MV-4-11 (cell line): ENCODE measurements at places on chromosomes 6 and 20.
A peak's percentile ranks its signal among the peaks of the same experiment; 100 is the strongest.

DNA sequence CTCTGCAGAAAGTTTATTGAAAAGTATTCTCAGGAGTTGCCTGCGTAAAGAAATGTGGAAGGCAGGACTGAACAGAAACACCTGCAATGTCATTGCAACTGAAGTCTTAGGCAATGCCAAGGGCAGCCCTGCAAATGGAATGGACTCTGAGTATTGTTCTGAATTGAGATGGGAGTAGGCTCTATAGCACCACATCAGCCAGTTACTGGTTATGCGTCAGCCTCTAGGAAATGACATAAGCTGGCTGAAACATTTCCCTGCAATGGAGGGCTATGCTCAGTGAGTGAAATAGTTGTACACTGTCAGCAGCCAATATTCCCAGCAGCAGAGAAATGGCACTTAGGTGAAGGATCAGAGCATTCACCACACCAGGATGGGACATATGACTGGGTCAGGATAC lies 13.8 kb upstream of the GJE1 start:
- no peak for DNase-seq

DNA sequence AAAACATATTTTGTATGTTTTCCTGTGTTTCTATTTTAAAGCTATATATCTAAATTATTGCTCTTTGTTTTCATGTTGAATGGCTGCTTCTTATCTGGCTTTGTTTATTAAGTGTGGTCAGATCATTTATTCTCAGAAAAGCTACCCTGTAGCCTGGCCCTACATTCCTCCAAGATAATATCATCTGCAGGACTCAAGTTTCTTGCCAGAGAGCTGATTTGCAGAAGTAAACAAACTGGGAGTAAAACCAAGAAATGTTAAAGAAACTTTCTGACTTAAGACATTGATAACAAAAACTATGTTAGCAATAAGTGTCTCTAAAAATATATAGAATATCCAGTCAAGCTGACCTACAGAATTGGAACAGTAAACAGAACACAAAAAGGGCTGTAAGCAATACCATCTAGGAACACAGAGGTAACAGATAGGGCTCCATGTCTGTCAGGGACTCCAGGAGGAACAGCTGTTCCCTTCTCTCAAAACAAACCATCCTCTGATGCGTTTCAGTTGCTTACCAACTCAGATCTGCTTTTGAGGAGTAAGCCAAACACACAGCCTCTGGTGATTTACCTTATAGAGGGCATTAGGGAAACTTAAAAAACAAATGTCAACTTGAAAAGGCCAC lies 17.5 kb upstream of the CEP85L start:
- DNase-seq: no peak

- DNase-seq: no peak
Observed at GRCh38 chr6:12449447-12449846, 159.3 kb downstream of the EDN1 start.

GRCh38 chr6:105646391-105646867 lies 243.5 kb upstream of the PREP start:
- DNase-seq: peak; percentile 49

- DNase-seq: no peak
Observed at GRCh38 chr20:39109933-39110818, 148.0 kb downstream of the DHX35 start.

- no peak for DNase-seq
Observed at GRCh38 chr20:1517010-1517409, 25.8 kb upstream of the SIRPB2 start.

DNA sequence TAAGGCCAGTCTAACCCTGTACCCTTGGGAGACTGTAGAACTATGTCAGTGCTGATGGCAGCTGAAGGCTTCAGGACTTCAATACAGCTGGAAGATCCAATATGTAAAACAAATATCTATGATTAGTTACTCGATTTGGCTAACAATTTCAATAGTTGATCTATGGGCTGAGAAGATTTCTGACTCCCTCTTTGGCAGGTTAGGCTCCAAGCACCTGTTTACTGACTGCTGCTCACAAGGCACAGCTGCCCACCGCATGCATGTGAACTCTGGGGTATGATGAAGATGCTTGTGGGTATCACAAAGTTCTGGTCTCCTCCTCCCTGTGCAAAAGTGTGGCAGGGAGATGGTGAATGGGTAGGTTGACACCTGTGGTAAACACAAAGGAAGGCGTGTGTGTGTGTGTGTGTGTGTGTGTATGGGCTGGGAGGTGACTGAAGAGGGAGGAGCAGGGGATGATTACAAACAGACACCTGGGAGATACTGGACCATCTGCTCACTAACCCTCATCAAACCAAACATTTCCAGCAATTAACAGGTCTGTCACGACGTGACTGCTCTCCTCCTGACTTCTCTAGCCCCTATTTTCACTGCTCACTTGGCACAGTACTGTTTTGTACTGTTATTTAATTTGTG lies 18.1 kb downstream of the ELMO2 start:
- DNase-seq: no peak

- no peak for DNase-seq
Observed at GRCh38 chr20:7207186-7207798, 439.8 kb downstream of the BMP2 start.

DNA sequence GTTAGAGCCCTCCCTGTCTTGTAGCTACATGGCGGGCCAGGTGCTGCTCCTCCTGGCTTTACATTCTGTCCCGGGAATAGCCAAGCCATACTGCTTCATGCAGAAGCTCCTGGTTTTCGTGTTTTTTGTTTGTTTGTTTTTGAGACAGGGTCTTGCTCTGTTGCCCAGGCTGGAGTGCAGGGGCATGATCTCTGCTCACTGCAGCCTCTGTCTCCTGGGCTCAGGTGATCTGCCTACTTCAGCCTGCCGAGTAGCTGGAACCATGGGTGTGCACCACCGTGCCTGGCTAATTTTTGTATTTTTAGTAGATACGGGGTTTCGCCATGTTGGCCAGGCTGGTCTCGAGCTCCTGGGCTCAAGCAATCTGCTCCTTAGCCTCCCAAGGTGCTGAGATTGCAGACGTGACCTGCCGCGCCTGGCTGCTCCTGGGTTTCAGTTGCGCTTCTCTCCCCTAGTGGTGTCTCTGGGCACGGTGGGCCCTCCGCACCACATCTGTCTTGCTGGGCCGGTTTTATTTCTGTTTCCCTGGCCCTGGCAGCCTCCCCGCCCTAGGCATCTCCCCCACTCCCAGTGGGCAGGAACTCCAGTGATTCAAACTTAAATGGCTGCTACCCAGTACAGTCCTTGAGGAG lies 12.9 kb downstream of the CDYL start:
- no peak for DNase-seq

DNA sequence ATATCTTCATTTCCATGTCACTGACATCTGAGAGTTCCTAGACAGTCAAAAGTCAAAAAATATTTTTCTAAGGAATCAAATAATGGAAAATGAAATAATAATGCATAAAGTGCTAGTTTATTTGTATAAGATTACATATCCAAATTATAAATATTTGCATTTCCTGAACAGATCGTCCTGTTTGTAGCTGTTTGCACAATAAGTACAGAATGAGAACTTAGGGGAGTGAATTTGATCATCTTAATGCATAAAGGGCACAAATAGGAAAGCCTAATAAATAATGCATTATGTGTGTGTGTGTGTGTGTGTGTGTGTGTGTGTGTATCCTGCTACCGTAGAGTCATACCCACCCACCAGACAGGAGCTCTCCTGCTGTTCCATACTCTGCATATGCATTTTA lies 521.0 kb upstream of the EPHA7 start:
- DNase-seq: no peak

DNA sequence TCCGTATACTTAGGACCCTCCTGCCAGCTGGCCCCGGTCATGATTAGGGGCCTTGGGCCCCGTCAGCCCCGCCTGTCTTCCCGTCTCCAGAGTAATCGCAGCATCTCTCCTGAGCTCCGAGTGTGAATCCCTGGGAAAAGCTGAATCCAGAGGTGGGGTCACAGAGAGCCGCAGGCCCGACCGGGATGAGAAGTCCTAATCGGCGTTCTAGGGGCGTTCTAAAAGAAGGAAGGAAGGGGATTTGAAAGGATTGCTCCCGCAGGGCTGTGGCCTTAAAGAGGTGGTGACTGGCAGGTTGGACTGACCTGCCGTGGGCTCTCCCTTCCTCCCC lies 371 bp downstream of the HMGN4 start:
- DNase-seq: no peak

GRCh38 chr6:159953091-159953601 lies 15.7 kb upstream of the IGF2R start:
- peak; percentile 94 for DNase-seq

DNA sequence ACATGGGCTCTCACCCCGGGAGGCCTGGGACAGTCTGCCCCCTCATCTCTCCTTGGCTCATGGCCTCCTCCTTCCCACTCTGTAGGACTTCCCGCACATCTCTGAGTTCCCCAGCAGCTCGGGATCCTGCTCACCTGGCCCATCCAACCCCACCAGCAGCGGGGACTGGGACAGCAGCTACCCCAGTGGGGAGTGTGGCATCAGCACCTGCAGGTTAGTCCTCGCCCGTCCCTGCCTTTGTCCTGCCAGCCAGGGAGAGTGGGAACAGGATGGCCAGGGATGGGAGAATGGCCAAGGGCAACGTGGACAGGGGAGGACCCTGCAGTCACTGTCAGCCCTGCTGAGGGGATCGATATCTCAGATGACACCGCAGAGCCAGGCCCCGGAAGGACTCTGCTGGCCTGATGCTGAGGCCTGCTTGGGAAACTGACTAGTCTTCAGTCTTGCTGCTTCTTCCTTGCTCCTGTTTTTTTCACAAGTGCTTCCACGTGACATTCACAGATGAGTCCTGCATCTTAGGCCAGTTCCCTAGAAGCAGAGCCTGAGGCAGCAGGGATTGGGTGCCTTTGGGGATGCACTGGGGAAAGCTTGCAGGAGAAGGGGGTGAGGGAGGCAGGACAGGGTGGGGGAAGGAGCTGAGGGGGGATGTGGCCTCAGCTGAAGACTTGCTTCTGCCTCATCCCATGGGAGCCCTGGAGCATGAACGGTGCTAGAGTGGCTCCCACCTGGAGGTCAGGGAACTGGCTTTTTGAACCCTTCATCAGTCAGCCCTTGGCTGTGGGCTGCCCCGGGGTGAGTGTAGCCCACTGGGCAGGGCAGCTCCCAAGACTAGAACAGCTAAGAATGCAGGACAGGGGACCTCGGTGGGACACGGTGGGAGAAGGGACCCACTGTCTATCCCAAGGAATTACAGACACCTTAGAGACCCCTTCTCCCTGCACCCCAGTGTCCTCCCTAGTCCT lies 120.1 kb downstream of the JPH2 start:
- no peak for DNase-seq

- no peak for DNase-seq
Observed at GRCh38 chr6:137876547-137876946, 9.5 kb downstream of the TNFAIP3 start.

DNA sequence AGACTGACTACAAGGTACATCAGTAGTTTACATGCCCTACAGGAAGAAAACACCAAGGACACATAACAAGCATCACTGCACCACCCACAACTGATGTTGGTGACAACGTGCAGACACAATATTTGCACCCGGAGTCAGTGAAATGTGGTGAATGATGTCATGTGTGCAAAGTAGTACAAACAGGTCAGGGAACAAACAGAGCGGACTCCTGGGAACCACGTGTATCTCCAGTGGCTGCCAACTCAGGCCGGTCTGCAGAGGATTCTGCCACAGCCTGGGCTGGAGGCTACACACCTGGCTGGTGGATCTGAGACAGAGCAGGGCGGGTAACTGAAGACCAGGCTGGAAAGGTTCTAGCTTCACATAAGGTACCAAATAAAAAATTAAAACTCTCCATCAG lies 28.2 kb upstream of the RPS6KA2 start:
- DNase-seq: no peak

- no peak for DNase-seq
Observed at GRCh38 chr6:3297909-3298308, 39.2 kb downstream of the PSMG4 start.

DNA sequence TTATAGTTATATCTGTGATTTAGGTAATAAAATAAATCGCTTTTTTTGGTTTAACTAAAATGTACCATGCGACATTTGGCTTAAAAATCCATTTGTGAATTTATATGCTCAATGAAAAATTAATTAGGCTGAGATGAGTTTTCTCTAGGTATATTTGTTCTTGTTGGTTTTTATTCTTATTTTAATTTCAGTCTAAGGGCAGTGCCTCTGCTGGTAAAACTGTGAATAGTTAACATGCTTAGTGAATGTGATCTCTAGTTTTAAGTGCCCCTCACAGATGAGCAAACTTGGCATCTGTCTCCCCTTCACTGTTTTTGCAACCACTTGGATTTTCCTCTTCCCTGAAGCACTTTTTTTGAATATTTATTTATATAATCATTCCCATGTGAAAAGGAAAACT lies 822.7 kb downstream of the GRIK2 start:
- DNase-seq: no peak
